Colonic mucosa (tissue), 4 donors: ENCODE measurements at places on chromosomes 13 and 19.

GRCh38 chr19:54947381-54947780 lies at the start of gene NLRP7:
TSS of gene NLRP7 (minus strand) at chr19:54947530.
- no peak for DNase-seq

DNA sequence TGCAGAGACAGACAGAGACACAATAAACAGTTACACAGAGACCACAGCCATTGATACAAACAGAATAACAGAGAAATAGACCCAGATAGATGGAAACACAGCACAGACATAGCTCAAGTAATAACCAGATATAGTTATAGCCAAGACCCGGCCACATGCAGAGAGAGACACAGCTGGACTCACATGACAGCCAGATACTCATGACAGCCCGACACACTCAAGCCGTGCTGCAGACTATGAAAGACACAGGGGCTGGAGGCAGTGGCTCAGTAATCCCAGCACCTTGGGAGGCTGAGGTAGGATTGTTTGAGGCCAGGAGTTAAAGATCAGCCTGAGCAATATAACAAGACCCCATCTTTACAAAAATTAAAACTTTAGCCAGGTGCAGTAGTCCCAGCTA lies 1.6 kb upstream of the DENND1C start:
- no peak for DNase-seq

GRCh38 chr13:91722267-91722884 lies 324.0 kb downstream of the GPC5 start:
- DNase-seq: no peak

GRCh38 chr13:96053003-96053703 lies at the start of gene UGGT2:
TSS of gene UGGT2 (minus strand) at chr13:96053401. CDS start at chr13:96053312, 89 bp downstream.
- DNase-seq: peak; percentile 95

DNA sequence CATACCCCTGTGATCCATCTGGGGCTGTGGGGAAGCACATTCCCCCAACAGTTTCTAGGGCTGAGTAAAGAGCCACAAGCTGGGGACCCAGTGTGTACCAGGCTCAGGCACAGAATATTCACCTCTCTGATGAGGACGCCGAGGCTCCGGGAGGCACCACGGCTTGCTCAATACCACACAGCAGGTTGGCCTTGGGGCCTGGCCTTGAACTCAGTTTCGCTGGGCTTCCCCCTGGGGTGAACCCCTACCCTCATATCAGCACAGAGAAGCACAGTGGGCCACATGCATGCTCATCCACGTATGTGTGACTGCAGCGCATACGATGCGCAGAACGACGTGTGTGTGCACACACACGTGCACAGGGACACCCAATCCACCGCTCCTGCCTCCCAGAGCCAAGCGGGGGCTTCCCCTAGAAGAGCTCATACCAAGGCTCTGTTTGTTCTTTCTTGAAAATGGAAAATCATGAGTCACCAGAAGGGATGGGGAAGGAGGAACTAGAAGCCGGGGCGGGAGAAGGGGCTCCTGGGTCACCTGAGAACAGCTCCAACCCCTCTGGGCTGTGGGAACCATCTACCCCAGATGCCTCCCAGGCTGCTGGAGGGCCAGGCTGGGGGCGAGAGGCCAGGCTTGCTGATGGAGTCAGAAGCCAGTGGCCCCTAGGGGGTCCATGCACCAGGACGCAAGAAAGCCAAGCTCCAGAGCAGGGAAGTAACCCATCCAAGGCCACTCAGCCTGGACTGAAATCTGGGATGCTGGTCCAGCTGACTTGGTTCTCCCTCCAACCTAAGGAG lies 4.9 kb upstream of the PDE4C start:
- no peak for DNase-seq

GRCh38 chr19:45990113-45990728 lies 5.0 kb upstream of the CCDC61 start:
- no peak for DNase-seq

- no peak for DNase-seq
These were observed 121.1 kb downstream of the NHLRC3 start for GRCh38 chr13:39159393-39159792.
